Cerebellar nuclear complex (tissue), 1 donor: ENCODE measurements at places on chromosomes 16 and 17.

GRCh38 chr16:11515540-11516430 lies 70.9 kb downstream of the LITAF start:
- no peak for DNase-seq

DNA sequence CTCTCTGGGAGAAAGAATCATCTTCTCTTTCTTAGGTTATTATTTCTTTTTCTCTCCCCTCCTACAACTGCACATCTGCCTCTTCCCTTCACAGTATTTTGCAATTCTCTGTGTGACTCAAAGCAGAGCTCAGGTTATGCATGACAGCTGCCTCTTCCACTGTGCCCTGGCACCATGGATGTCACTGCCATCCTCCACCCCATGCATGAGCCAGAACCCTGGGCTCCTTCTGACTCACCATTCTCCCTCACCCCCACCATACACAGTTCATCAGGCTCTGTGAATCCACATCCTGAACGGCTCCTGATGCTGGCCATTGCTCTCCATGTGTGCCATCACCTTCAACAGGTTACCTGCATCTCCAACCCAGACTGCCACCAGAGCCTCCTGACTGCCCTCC lies 23.9 kb downstream of the CA10 start:
- no peak for DNase-seq

- no peak for DNase-seq
Observed at GRCh38 chr16:12515746-12516145, 287.9 kb downstream of the CPPED1 start.

DNA sequence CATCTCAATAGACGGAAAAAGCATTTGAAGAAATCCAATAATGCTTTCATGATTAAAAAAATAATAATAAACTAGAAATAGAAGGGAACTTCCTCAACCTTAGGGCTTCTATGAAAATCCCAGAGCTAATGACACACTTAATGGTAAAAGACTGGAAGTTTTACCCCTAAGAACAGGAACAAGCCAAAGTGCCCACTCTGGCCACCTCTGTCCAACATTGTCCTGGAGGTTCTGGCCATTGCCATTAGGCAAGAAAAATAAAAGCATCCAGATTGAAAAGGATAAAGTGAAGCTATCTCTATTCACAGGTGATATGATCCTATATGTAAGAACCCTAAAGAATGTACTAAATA lies 2.5 kb upstream of the LITAF start:
- DNase-seq = no peak

DNA sequence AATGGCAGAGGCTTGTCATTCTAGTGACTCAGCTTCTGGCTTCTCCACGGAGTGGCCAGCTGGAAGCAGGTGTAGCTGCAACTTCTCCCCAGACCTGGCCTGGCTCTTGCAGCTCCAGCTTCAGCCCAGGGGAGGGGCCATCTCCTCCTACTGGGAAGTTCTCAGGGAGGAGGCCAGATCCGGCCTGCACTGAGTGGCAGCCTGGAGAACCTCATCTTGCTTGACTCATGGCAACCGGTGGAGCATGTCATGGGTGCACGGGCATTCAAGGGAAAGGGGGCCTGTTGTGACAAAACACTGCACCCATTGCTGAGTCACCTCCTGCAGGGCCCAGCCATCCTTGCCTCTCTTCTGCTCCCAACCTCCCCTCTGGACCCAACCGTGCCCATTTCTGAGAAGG lies 273.9 kb upstream of the MAF start:
- DNase-seq = no peak

DNA sequence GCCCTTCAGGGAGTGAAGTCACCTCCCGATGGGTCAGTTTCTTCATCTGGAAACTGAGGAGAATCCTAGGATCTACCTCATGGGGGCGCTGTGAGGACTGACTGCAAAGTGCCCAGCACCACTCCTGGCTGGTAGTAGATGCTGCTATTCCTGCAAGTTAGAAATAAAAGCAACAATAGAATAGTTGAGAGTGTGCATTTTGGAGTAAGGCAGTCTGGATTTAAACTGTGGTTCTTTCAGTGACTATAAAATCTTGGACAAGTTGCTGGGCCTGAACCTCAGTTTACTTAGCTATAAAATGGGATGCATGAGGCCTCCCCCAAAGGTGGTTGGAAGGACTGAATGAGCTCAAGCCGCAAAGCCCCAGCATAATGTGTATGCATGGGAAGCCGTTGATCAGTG lies 70.6 kb downstream of the CYB5B start:
- no peak for DNase-seq

- DNase-seq = no peak
Observed at GRCh38 chr17:39622380-39623006, 4.3 kb upstream of the PPP1R1B start.

GRCh38 chr16:27706866-27707685 lies 157.1 kb downstream of the KATNIP start:
- no peak for DNase-seq

DNA sequence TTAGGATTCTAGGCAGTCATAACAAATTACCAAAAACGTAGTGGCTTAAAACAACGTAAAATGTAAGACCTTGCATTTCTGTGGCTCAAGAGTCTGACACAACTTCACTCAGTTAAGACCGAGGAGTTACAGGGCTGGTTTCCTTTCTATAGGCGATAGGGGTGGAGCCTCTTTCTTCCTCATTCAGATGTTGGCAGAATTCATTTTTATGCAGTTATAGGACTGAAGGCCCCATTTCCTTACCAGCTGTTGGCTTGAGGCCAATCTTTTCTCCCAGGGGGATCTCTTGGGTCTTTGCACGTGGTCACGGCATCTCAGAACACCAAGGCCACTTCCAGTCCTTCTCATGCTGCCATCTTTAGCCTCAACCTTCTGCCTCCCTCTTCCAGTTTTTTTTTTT lies 145.2 kb downstream of the KCNJ2 start:
- DNase-seq = no peak

- DNase-seq = no peak
Observed at GRCh38 chr16:74505011-74505410, 83.7 kb upstream of the CLEC18B start.

GRCh38 chr16:56812884-56813283 lies 52.1 kb upstream of the SLC12A3 start:
- no peak for DNase-seq

DNA sequence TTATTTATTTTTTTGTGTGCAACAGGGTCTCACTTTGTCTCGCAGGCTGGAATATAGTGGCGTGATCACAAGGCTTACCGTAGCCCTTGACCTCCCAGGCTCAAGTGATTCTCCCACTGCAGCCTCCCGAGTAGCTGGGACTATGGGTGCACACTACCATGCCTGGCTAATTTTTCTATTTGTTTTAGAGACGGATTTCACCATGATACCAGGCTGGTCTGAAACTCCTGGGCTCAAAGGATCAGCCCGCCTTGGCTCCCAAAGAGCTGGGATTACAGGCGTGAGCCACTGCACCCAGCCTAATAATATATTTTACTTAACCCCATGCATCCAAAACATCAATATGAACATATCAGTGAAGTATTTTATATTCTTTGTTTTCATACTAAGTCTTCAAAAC lies 2.0 kb downstream of the CCDC200 start:
- DNase-seq = no peak

DNA sequence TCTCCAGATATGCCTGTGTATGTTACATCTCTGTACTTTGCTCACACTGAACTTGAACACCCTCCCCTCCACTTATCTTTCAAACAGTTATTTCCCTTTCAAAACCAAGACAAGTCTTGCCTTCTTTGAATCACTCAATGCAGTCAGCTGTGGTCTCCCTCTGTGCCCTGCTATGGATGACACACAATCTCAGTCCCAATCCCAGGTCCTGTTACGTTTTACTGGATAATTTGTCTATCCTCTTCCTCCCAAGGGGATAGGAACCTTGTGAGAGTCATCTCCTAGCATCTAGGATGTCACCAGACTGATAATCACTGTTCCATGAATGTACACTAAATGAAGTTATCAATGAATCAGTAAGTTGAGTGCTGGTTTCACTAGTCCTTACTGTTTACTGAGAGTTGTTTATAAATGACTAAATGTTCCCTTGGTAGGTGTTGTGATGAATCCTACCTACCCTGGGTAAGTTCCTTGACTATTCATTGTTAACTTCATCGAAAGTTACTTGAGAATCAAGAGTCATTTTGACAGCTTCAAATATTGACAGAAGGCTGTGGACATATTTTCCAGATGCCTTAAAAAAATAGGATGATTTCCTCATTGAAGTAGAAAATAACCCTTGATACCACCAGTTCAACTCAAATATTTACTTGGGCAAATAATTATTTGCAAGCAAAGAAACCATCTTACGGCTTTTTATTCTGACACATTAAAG lies 244.9 kb downstream of the PRKCA start:
- DNase-seq = no peak

GRCh38 chr16:86549076-86549892 lies 5.8 kb downstream of the MTHFSD start:
- DNase-seq = no peak
